Peyer's patch (tissue), 4 donors: ENCODE measurements at places on chromosomes 6 and 20.

- no peak for DNase-seq
Measured at GRCh38 chr6:100460650-100461204, 4.0 kb downstream of the SIM1 start.

GRCh38 chr6:34374508-34374907, 18.0 kb downstream of the NUDT3 start:
- no peak for DNase-seq

DNA sequence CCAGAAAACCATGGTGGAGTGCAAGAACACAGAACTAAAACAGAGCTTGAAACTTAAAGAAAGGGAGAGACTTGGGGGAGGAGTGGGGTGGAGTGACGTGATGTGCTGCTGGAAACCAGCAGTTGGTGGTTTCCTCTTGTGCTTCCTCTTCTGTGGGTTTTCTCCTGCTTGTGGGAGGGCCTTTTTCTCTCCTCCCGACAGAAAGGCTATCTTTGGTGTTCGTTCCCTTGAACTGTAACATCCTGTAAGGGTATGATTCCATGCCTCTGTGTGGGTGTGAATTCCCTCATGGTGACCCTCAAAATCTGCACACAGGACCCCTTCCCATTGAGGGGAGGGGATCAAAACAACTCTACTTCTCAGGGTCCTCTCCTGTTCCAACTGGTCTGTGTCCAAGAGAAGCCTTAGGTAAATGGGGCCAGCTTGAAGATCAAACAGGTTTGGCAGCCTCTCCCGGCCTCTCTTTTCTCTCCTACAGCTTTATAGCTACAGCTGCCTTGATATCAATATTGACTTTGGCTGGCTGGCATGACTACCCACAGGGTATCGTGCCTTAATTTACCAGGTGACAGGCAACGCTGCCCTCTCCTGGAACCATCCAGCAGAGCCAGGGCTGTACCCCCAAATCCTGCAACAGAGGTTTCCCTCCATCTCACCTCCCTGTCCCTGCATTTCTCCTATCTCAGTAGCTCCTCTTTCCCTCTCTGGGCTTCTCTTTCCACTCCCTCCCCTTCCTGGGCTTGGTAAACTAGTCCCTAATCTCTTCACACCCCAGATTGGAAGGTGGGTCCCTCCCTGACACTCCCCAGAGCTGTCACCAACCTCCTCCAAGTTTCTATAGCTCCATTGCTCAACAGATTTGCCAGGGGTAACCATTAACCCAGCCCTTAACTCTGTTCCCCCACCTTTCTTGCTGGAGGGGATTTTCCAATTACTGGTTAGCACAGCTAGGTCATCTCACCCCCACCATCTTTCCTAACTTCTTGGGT, 1.5 kb upstream of the MSH5 start:
- peak; percentile 75 for DNase-seq

DNA sequence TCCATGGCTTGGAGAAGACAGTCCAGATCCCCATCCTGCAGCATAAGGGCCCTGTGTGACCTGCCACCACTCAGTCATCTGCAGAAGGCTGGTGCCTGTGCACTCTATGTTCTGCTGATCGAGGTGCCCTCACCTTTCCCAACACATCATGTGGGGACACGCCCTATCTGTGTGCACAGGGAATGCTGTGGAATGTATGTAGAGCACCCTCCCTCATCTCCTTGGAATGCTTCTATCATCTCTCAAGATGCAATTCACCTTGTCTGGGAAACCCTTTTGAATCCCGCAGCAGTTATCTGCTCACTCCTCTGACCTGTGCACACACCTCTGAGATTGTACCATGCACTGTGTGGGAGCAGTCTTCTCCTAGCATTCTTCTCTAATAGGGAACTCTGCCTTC, 207.2 kb upstream of the SSTR4 start:
- no peak for DNase-seq

DNA sequence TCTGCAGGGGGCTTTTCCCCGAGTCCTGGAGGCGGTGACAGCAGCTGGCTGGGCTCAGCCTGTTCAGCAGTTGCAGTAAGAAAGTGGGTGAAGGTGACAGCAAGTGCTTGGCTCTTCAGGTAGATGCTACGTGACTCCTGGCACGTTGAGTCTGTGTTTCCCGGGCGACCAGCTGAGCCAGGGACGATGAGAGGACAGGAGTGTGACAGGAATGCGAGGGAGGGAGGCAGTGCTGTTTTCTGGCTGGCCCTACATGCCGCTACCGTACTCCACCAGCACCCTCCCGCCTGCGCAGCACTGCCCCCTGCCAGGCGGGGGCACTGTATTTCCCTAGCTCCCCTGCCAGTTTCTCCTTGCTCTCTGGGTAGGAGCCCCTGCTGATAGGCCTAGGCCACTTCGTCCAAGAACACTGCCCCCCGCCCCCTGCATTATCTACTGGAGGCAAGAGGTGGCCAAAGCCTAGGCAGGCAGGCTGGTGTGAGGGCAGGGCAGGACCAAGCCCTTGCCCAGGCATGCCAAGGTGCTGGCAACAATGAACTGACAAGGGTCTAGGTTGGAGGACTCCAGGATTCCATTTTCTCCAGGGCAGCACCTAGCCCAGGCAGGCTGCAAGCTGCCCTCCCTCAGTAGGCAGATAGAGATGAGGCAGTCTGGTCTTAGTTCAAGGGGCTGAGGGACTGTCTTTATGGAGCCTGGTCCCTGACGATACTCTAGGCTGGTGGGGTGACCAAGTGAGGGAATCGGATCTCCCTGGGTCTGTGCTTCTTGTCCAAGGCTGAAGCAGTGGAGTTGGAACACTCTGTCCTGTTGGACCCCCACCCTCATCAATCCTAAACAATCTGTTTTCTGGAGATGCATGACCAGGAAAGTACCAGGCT, 19.2 kb downstream of the MRPS18A start:
- DNase-seq, result peak; percentile 36

- no peak for DNase-seq
Measured at GRCh38 chr6:163947276-163947675, 532.8 kb downstream of the QKI start.

GRCh38 chr20:41359541-41360011, 7.0 kb downstream of the EMILIN3 start:
- no peak for DNase-seq

DNA sequence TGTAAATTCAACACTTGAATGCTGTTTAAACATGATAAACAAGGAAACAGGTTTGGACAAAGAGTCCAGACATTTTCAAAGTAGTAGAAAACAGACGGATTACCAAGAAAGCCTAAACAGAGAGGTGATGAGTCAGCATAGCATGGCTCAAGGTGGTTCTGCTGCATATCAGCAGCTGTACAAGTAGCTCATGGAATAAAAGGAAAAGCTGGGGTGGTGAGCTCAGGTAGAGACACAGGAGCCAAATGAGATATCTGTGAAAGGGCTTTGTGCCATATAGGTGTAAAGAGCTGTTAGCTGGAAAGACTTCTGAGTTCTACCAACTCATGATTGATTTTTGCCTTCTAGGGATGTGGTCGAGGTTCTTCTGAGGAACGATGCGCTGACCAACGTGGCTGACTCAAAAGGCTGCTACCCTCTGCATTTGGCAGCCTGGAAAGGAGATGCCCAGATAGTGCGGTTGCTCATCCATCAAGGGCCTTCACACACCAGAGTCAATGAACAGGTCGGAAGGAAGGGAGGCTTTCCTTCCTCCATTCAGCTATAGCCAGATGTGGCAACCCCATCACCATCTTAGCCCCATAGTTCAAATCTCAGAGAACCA, 80.7 kb downstream of the ANKS1A start:
- DNase-seq, result no peak

DNA sequence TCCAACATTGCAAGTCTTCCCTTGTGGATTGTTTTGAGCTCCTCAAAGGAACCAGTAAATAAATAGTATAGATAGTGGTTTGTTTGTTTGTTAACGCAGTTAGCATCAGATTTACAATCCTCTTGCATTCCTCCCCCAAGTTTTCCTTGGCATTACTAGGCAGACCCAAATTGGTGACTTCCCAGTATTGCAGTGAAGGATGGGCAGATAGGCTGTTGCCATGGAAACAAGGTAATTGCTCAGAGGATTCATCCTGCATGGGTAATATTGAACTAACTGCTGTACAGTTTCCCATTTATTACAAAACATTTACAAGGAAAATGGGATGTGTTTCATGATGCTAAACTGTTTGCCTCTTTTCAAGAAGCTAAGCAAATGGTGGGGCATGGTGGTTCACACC, 477.2 kb downstream of the EPM2A start:
- no peak for DNase-seq

- peak; percentile 75 for DNase-seq
Measured at GRCh38 chr20:19903168-19903811, 113.9 kb upstream of the NAA20 start.

- DNase-seq, result no peak
Measured at GRCh38 chr6:119036081-119036480, 42.4 kb downstream of the FAM184A start.

DNA sequence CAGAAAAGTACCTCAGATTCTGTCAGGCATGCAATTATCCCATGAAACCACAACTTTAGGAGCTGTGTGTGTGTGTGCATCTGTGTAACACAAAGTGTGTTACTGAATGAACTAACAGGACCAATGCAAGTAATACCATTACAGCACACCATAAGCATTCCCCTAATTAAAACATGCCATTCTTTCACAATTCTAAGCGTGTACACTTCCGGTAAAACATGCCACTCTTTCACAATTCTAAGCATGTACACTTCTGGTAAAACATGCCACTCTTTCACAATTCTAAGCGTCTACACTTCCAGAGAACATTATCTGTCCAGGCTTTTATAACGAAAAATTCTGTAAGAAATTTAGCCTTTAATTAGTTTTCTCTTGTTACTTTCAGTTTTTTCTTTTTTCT, 238.2 kb downstream of the GMDS start:
- DNase-seq, result no peak

- no peak for DNase-seq
Measured at GRCh38 chr20:39835130-39835842, 853.8 kb downstream of the MAFB start.

DNA sequence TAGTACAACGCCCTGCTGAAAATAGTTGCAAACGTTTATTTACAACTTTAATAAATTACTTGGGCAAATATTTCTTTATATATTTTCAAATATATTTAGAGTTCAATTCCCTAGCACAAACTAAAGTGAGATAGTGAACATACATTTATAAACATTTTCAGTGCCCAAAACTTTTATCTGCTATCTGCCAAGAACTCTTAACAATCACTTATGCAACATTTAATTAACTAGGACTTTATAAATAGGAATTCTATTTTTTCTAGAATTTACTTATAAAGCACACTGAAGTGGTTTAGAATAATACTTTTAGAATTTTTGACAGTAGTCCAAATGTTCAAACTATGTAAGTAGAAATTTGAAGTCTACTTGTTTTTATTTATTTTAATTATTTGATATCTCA, 452.6 kb upstream of the RGS17 start:
- no peak for DNase-seq

DNA sequence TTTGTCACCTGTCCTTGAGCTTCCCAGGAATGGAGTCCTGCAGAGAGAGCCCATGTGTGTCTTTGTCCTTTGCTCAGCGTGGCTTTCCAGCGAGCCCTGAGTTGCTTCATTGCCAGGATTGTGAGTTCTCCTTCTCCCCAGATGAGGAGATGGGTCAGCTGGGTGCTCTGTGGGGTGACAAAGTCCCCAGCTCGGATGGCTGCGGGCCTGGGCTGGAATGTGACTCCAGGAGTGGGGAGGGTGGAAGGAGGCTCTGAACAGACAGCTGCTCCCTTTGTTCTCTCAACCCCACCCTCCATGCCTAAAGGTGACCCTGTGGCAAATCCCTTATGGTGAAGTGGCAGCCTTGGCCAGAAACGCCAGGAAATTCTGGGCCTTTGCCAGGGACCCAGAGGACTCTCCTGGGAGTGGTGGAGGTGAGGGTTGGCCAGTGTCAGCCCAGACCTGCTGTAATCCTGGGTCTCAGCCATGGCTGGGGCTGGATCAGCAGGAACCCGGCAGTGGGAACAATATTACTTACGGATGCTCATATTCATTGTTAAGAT, 44.4 kb upstream of the CST5 start:
- no peak for DNase-seq

GRCh38 chr20:18613553-18613952, 25.7 kb downstream of the DTD1 start:
- DNase-seq, result no peak

- DNase-seq, result peak; percentile 70
Measured at GRCh38 chr6:32867554-32868256, 13.7 kb downstream of the PSMB9 start.

- no peak for DNase-seq
Measured at GRCh38 chr6:156461647-156462046, 315.5 kb upstream of the ARID1B start.

- DNase-seq, result no peak
Measured at GRCh38 chr20:40617594-40617993, 71.4 kb downstream of the MAFB start.

DNA sequence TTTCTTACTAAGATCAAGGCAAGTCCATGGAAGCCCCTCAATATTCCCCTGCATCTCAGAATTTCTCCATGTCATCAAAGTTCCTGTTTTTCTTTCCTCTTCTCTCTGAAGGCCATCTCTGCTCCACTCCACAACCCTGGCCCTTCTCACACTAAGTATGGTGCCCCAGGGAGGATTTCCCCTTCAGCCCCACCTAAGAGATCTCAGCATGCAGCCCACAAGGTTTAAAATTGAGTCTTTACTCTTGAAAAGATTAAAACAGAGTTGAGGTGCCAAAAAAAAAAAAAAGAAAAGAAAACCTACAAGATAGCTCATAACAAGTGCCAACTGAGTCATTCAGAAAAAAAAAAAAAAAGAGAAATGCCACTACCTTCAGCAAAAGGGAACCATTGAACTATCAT, 36.5 kb upstream of the TNFAIP3 start:
- DNase-seq, result no peak

- no peak for DNase-seq
Measured at GRCh38 chr6:52010806-52011205, 76.6 kb downstream of the PKHD1 start.

GRCh38 chr20:52003415-52003814, 188.2 kb downstream of the ZFP64 start:
- no peak for DNase-seq

- no peak for DNase-seq
Measured at GRCh38 chr20:8221887-8222419, 89.9 kb downstream of the PLCB1 start.

DNA sequence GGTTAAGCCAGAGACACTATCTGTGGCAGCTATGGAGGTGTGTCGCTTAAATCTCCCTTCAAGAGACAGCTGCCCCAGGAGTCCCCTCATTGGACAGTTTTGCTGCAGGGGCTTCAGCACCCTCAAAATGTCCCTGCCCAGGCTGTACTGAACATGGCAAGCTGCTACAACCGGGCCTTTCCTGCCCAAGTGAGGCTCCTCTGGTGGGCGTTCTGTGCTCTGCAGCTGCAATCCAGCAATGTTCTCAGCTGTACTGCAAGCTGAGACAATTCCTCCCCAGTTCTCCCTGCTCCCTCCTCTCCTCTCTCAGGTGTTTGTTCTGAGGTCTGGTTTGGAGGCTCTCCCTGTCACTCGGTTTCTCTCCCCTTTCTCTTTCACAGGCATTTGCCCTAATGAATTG, 190.8 kb upstream of the LAMP5 start:
- DNase-seq, result no peak
